Forelimb muscle (tissue), 1 donor: ENCODE measurements at places on chromosomes 13 and 19.

DNA sequence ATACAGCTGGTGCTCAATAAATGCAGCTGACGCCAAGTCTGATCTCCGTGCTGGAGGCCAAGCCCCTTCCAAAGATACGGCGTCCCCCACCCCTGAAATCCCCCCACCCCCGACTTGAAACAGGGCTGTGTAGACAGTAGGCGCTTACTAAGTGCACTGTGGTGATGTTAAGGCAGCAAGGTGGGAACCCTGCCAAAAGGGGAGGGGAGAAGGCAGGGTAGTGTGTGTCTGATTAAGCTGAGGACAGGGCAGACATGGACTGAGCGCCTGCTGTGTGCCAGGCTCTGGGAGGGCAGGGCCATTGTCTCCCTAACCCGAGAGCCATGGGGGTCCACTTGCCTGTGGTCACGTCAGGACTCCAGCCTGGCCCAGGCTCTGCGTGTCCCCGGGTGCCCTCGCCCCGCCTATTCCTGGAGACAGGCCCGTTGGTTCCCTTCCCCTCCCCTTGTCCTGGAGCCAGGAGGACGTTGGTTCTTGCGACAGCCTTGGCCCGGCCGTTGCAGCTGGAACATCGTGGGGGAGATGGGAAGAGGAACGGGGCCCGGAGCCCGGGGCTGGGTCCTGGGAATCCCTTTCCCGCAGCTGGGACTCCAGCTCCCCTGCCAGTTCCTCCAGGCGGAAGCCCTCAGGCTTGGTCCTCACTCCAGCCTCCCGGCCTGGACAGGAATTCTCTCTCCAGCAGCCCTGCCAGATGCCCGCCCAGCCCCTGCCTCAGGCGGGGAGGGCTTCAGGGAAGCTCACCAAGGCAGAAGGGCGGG is 1.7 kb upstream of the ELANE start:
- no peak for DNase-seq

GRCh38 chr13:30726192-30726591 is 9.2 kb upstream of the ALOX5AP start:
- no peak for DNase-seq

GRCh38 chr13:40657307-40657706 is 9.1 kb downstream of the FOXO1 start:
- DNase-seq, result no peak

DNA sequence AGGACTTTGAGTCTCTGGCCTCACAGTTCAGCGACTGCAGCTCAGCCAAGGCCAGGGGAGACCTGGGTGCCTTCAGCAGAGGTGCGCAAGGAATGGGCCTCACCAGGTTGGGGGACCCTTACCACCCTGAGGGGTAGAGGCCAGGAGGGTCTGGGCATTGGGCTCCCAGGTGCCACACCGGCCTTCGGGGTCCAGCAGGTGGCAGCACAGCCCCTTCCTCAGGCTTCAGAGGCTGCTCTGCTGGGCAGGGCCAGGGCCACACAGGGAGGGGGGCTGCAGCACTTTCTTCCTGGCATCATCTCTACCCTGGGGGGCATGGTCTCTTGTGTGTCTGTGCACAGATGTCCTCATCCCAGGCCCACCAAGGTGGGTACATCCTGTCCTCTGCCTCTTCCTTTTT is 12.9 kb downstream of the PIN1 start:
- DNase-seq, result no peak

- DNase-seq, result no peak
Observed at GRCh38 chr13:100547791-100548201, 40.8 kb downstream of the GGACT start.

DNA sequence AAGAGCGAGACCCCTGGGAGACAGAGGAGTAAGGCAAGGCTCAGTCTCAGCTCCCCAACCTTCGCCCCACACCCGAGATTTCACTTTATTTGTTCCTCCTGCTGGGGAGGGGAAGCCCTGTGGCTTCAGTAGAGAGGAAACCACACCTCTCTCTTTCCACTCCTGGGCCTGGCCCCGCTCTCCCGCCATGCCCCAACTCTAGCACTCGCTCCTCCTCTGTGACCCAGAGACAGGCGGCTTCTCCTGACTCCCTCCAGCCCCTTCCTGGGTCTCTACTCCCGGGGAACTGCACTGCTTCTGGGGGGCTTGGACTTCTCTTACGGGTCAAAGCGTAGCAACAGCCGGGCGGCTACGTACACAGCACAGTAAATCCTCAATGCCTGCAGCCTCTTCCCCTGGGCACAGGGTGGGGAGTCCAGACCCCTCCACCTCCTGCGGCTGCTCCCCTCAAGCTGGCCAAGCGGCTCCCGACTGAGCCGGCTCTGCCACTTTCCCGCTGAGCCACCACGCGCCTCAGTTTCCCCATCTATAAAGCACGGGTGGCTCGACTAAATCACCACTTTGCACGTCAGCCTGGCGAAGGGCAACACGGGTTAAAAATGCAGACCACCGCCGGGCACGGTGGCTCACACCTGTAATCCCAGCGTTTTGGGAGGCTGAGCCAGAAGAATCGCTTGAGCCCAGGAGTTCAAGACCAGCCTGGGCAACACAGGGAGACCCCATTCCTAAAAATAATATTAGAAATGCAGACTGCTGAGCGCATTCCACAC is 1.4 kb downstream of the RNF126 start:
- no peak for DNase-seq

- peak; percentile 94 for DNase-seq
Observed at GRCh38 chr13:32905864-32906180, 110.4 kb upstream of the KL start.

GRCh38 chr13:44874886-44875630 is 114.2 kb downstream of the NUFIP1 start:
- no peak for DNase-seq

- no peak for DNase-seq
Observed at GRCh38 chr13:114319441-114319913, 5.2 kb downstream of the CHAMP1 start.

DNA sequence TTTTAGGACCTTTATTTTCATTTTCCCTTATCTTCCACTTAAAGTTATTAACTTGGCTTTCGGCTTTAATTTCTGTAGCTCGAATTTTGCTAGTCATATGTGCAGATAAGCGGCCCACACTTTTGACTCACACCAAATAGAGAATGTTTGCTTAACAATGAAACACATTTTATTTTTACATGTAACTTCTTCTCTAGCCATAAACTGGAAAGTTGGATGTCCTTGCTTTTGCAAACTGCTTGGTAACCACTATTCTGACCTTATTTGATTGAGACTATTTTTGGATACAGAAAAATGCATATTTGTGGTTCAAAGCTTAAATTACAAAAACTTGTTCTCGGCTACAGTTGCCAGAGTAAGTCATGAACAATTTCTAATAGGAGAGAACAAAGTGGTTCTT is 600.0 kb downstream of the KCTD12 start:
- no peak for DNase-seq

DNA sequence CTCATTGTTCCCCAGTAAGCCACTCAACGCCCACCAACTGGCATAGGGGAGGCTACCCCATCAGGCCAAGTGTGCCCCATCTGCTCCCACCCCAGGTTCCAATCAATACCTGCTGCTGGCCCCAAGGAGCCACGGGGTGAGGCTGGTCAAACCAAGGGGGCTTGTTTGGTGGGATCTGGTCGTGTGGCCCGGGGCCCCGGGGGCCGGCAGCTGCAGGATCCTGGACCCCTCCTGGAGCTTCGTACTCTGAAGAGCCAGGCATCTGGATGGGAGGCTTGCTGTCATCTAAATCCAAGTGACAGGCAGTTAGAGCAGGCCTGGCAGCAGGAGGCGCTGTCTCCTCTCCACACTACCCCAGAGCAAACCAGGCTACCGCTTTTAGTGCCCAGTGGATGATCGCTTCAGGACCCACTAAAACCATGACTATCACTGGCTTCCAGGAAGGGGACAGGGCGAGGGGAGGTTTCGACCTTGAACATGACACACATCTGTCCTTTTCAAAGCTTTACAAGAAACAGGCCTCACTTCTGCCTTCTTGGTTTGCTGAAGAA is 14.2 kb downstream of the CHERP start:
- no peak for DNase-seq

DNA sequence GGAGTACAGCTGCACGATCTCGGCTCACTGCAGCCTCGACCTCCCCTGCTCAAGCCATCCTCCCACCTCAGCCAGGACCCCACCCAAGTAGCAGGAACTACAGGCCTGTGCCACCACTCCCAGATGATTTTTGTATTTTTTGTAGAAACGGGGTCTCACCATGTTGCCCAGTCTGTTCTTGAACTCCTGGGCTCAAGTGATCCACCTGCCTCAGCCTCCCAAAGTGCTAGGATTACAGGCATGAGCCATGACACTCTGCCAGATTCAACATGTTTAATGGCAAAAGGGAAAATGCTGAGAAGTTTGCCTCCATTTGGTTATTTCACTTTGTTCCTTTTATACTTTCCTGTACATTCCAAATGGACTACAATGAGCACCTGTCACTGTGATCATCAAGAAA is 65.8 kb downstream of the ZIC5 start:
- no peak for DNase-seq

- peak; percentile 53 for DNase-seq
Observed at GRCh38 chr13:30572859-30573275, 44.9 kb upstream of the USPL1 start.

DNA sequence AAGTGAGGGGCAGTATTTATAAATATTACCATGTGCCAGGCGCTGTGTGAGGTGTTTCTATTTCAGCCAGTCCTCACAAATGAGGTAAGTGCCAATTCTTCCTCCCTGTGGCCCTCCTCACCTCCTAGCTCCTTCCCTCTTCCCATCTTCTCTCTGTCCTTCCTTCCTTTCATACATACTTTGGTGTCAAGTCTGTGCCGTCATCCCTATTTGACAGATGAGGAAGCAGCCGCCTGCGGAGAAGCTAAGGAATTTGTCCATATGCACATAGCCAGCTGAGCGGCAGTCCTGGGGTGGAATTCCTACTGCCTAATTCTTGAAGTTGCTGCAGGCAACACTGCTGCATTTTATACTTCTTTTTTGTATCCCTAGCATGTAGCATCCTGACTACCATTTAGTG is 150.8 kb downstream of the B3GLCT start:
- no peak for DNase-seq

GRCh38 chr19:3415695-3416094 is 49.3 kb downstream of the NFIC start:
- no peak for DNase-seq

DNA sequence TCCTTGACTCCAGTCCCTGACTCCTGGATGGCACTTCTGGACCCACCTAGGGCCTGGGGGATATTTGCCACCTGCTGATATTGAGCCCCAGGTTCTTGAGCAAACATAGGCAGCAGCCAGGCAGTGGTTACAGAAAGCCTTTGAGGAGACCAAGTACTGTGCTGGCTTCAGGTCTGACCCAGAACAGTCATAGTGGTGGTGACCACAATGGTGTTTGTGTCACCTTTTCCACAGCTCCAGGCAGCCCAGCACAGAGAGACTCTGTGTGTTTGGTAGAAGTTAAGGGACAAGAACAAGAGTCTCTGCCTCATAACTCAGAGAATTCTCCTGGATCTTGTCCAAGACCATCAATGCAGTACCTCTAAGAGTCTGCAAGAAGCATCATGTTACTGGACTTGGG is 14.6 kb upstream of the CLC start:
- no peak for DNase-seq

- DNase-seq, result no peak
Observed at GRCh38 chr19:43429395-43429794, 14.7 kb downstream of the TEX101 start.

DNA sequence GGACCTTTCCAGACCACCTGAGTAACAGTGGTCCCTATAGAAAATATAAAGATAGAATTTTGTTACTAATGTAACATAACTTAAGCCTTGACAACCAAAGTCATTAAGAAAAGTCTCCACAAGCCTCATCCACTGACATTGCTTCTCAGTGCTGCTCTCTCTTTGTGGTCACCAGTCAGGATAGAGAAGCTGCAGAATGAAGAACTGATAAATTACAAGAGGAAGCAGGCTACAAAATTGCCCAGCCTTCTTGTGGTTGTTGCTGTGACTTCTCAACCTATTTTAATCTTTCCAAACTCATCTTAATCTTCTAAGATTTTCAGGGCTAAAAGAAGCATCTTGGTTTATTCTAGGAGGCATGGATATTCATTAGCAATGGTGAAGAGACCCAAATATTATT is 343.8 kb downstream of the MZT1 start:
- DNase-seq, result no peak

GRCh38 chr19:6233827-6234511 is 45.8 kb downstream of the MLLT1 start:
- no peak for DNase-seq

GRCh38 chr19:45762870-45763631 is 6.0 kb downstream of the SIX5 start:
- DNase-seq, result no peak

DNA sequence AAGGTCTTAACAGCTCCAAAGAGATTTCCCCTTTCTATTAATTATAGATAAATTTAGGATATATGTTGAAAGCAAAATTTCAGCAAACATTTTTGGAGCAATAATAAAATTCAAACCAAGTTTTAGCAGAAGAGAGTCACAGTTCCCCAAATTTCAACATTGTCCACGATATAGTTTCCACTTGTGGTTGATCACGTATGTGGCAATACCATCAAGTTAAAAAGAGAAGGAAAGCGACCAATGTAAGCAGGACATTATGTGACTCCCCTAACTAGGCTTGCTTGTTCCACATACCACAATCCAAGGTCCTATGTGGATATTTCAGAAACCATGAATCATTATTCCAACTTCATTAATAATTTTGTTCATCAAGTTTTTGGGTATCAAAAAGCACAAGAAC is 52.8 kb downstream of the ELF1 start:
- DNase-seq, result no peak

- no peak for DNase-seq
Observed at GRCh38 chr19:45245826-45246225, 619 bp upstream of the EXOC3L2 start.

- no peak for DNase-seq
Observed at GRCh38 chr19:3831601-3832000, 37.2 kb downstream of the ZFR2 start.

- no peak for DNase-seq
Observed at GRCh38 chr13:60347690-60348089, 49.3 kb upstream of the TDRD3 start.

DNA sequence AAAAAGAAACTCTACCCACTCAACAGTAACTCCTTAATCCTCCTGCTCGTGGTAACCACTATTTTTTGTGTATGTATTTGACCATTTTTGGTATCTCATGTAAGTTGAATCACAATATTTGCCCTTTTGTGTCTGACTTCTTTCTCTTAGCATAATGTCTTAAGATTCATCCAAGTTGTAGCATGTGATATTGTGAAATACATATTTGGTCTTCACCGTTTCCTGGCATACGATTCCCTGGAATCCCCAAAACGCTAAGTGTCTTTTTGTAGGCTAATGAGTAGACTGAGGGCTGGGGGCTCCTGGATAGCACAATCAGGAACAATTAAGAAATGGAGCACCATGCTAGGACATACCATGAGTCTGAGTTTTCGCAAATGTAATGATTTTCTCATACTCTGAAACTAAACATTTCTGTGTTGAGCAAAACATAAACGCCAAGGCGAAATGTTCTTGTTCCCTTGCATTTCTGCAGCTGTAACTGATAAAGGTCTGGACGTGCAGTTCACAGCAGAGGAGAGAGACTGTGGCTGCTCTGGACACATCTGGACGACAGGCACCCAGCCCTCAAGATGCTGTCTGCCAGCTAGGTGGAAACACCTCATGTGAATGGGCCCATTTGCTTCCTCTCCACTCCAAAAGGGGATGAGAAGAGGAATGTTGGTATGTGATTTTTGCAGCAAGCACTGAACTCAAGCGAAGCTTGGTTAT is 38.4 kb downstream of the BRD4 start:
- DNase-seq, result no peak

- no peak for DNase-seq
Observed at GRCh38 chr13:105599477-105600037, 935.9 kb downstream of the EFNB2 start.
